Spinal cord (tissue), 10 donors: ENCODE measurements at places on chromosomes 12 and 14. TPM values are rescaled to one million over a fixed set of nuclear protein-coding genes. Genes with fewer than 3 reads are reported as not detected.

The RNASE7 gene
- not detected for total RNA-seq

The REP15 gene
- total RNA-seq: 6.9 TPM

The PPP1R36 gene
- total RNA-seq: 1.4 TPM

The TRPV4 gene
- 3.8 TPM for total RNA-seq

The IFNG gene
- not detected for total RNA-seq

The PTPN6 gene
- total RNA-seq: 9.3 TPM

The LBHD2 gene
- total RNA-seq: not detected

- DNase-seq: peak; percentile 67
Measured at GRCh38 chr14:61280526-61281185, 482 bp downstream of the TMEM30B start.

DNA sequence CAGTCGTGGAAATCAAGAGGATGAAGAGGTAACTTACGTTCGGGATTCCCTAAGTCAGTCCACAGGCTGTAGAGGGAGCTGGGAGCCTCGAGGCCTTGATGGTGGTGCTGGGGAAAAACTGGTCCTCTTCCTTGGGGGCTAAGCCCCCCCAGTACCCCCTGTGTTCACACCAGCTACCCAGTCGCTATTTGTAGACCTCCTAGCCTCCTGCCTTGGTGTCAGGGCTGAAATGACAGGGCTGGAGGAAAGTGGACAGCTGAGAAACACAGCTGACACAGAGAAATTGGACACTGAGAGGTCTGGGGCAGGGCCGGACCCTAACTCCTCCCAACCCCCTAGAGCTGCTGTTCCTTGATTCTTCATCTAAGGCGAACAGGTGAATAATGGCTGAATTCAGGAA, at the start of gene STAC3:
Gene STAC3, minus strand, starts transcription at position 232 of the 400 bp plus-strand sequence. CDS start 1,551 bp downstream, outside the sequence.
- no peak for DNase-seq

DNA sequence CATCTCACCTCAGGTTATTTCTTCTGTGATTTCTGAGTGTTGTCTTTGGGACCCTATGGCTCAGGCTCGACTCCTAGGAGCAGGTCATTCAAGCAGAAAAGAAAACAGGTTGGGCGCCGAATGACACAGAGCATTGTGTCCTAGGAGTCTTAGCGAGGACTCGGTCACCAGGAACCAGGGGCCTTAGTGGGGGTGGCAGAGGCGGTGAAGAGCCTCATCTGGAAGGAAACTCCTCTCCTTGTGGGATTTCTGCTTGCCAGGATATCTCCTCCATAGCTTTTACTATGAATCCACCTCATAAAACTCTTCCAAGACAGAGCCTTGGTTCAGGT, 630 bp downstream of the PLEKHH1 start:
- DNase-seq: no peak

GRCh38 chr14:88301381-88301780, 21.7 kb downstream of the KCNK10 start:
- no peak for DNase-seq

DNA sequence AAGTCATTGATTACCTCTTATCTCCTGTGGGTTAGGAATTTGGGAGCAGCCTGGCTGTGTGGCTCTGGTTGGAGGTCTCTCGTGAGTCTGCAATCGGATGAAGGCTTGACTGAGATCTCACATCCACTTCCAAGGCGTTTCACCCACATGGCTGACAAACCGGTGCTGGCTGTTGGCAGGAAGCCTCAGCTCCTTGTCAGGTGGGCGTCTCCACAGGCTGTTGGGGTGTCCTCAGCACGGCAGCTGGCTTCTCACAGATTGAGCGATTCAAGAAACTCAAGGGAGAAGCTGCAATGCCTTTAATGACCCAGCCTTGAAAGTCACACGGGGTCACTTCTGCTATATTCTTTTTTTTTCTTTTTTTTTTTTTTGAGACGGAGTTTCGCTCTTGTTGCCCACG, 28.6 kb upstream of the CORO1C start:
- DNase-seq: no peak

DNA sequence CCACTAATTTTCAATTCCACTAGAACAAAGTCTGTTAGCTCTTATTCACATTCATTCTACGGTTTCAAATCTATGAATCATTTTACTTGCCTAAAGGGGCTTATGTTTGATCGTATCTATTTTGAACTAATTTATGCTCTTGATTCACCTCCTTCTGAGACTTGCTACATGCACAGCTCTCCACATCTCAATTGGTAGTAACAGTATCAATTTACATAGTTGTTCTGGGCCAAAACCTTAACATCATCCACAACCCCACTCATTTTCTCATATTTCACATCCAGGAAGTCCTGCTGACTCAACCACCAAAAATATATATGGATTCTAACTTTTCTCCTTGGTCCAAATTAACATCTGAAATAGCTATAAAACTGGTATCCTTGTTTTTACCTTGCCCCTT, 208.6 kb downstream of the RASSF9 start:
- no peak for DNase-seq

DNA sequence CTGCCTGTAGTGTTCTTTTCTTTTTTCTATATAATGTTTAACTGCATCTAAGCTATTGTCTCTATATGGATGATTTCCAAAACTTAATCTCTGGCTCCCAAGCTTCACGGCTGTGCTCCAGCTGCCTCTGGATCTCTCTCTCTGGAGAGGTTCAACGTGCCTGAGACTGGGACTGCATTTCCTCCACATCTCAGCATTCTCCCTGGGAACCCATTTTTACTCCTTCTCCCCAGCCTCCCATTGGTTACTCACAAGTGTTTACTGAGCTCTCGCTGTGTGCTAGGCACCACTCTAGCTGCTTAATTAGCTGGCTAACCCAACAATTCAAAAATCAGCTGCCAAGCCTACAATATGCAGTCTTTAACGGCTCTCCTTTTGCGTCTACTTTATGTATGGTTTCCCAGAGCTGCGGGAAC, 34.7 kb downstream of the FBXL14 start:
- DNase-seq: peak; percentile 52

DNA sequence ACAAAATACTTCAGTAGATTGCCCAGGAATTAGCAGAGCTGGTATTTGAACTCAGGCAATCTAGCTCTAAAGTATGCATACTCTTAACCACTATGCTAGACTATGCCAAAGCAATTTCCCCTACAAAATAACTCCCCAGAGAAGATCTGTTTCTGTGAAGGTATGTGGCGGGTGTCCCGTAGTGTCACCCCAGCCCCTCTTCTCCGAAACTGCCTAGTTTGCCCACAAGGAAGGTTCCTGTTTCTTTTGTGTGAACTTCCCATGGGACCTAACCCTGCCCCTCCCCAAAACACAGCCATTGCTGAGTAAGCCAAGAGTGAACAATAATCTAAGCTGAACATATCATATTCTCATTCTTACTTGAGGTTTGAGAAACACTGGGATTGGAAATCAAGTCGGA, 15.5 kb upstream of the RAP1B start:
- DNase-seq: no peak

- DNase-seq: no peak
Measured at GRCh38 chr14:32507029-32507984, 178.2 kb downstream of the AKAP6 start.

DNA sequence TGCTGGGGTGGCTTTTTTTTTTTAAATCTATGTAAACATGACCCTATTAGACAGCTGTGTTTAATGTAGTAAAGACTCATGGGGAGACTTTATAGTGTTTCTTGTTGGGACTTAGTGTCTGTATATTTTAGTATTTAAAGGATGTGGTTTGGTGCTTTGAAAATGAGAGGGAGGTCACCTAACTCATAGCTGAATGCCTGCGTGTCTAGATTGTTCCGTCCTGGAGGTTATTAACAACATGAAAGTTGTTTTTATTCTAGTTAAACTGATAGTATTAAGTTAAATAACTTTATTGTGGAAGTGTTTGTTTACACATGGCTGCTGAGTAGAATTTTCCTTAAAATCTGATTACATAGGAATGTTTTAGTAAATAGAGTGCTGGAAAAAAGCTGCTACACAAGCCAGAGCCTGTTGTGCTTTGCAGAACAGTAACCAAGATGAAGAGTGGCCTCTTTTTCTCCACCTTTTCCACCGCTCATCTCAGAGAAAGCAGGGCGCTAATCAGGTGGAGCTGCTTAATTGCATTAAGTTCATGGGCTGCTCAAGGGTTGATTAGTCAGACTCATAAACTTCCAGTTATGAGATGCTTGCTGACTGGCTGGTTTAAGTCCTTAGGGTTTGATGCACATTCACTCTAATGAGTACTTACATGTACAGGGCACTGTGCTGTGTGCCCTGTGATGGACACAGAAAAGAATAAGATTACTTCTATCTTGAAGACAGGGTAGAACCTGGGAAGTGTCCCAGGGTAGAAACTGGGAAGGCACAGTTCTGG, 62.7 kb downstream of the FBXO34 start:
- no peak for DNase-seq

- DNase-seq: no peak
Measured at GRCh38 chr12:8644345-8645248, 18.0 kb downstream of the MFAP5 start.

DNA sequence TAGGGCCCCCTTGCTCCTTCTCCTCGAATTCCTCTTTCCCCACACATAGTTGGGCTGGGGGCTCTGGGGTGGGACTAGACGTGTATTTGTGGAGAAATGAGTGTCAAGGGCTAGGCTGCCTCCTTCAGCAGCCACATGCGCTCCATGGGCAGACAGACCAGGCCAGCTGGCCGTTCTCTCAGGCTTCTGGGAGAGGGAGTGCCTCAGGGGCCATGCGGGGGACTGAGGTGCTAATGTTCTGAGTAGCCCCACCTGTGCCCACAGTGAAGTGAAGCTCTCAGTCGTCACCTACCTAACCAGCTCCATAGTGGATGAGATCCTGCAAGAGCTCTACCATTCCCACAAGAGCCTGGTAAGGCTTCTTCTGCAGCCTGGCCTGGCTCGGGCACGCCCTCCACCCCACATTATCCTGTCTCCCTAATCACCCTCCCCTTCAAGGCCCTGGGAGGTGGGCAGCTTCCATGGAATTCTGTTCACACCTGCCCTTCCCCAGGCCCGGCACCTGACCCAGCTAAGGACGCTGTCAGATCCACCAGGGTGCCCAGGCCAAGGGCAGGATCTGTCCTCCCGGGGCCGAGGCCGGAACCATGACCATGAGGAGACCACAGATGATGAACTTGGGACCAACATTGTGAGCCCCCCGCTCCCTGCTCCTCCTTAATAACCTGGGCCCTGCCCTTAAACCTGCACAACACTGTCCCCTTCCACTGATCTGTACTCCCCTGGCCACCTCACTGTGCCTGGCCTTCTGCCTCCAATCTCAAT, 9.0 kb upstream of the CPNE6 start:
- no peak for DNase-seq

GRCh38 chr12:46518729-46519128, 146.2 kb upstream of the SLC38A2 start:
- no peak for DNase-seq

- DNase-seq: no peak
Measured at GRCh38 chr14:93964820-93965286, 11.5 kb downstream of the ASB2 start.
